ENCODE measurements at places on chromosomes 12 and 14. TPM values are rescaled to one million over a fixed set of nuclear protein-coding genes. Genes with fewer than 3 reads are reported as not detected.
A peak's percentile ranks its signal among the peaks of the same experiment; 100 is the strongest.

DNA sequence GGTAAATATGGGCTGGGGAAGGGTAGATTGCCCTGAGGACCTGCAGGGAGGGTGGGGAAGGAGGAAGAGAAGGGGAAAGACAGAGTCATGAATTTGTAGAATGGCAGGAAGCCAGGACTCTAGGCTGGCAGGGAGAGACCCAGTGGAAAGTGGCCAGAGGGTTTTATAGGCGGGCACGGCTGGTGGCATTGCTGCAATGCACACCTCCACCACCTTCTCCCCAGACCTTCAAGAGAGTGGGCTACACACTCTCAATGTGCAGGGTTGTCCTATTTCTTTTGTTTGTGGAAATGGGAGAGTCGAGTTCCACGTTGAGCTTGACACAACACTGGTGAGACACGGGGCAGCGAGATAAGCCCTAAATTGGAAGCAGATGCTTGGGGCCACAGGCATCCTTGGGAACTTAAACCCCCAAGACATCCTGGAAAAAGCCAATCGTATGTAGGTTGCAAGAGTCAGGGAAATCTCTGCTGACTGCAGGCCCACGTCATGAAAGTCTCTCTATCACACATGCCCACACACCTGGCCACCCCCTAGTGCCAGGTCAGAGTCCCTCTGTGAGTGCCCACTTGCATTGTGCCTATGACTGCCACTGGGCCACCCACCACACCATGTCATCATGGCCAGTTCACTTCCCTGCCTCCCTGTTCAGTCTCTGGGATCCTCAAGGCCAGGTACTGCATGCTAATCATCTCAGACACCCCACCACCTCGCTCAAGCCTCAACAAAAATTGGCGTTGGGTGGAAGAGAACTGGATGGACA, 38.0 kb upstream of the BDKRB2 start:
- no peak for DNase-seq

GRCh38 chr12:92769124-92769901, 66.5 kb downstream of the PLEKHG7 start:
- DNase-seq, result no peak

SLC8B1 gene
- polyA plus RNA-seq, result 12.2 TPM

GRCh38 chr12:89470741-89471509, 53.7 kb downstream of the GALNT4 start:
- no peak for DNase-seq

GRCh38 chr12:11624116-11624515, 25.4 kb upstream of the ETV6 start:
- DNase-seq, result no peak

LHX5 gene
- polyA plus RNA-seq, result not detected

DNA sequence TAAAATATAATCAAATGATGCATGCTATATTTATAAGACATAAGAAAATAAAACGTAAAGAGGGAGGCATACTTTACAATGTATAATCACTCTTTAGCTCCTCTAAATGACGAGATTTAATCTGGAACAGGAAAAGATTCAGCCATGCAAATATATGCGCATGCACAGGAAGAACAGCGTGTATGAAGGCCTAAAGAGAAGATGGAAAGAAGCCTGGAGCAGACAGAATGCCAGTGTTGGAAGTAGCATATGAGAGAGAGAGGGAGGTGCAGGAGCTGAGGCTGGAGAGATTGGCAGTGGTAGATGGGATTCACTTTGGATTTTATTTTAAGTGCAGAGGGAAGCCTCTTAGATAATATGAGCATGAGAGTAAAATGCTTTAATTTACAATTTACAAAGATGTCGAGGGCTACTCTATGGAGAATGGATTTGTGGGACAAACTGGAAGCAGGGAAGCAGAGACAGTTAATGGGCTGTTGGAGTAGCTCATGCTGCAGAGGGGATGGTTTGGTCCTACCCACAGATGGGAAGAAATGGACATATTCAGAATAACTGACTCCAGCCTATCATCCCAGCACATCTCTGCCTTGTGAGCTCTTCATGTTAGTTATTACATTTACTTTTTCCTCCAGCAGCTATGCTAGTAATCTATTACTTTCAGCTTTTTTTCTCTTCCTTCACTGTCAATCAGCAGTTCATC, 411.1 kb downstream of the TMTC2 start:
- DNase-seq, result no peak

- DNase-seq, result no peak
These were observed 23.6 kb downstream of the RHOF start for GRCh38 chr12:121769831-121770301.

DNA sequence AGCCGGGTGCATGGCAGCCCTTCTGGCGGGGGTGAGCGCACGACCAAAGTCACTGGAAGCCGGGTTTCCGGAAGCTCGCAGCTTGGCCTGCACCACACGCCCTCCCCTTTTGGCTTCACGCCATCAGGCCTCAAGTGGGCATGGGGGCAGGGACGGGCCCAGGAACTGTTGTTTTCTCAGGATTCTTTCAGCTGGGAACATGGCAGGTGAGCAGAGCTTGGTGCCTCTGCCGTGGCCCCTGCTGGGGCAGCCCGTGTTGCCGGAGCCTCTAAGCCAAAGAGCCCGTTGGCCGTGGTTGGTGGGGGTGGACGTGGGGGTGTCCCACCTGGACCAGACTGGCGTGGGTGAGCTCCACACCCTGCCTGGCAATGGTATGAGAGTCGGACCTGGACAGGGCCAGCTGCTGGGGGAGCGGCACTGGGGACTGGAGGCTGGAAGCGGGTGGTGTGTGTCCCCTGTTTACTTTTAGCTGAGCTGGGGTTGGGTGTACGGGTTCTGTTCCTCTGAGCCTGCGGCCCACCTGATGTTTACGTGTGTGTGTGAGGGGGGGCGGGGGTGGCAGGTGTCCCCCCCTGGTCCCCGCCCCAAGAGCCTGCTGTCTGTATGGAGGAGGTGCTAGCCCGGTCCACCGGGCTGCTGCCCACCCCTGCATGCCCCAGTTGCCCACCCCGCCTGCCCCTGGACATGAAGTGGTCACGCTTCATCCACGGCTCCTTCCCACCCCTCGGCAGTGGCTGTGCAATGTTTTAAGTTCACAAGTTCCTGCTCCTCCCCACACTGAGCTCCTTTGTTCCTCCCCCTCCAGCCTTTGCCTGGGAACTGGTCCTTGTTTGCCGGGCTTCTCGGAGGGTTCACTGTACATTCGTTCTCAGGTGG, 28.7 kb upstream of the PLD4 start:
- peak; percentile 59 for DNase-seq

DNA sequence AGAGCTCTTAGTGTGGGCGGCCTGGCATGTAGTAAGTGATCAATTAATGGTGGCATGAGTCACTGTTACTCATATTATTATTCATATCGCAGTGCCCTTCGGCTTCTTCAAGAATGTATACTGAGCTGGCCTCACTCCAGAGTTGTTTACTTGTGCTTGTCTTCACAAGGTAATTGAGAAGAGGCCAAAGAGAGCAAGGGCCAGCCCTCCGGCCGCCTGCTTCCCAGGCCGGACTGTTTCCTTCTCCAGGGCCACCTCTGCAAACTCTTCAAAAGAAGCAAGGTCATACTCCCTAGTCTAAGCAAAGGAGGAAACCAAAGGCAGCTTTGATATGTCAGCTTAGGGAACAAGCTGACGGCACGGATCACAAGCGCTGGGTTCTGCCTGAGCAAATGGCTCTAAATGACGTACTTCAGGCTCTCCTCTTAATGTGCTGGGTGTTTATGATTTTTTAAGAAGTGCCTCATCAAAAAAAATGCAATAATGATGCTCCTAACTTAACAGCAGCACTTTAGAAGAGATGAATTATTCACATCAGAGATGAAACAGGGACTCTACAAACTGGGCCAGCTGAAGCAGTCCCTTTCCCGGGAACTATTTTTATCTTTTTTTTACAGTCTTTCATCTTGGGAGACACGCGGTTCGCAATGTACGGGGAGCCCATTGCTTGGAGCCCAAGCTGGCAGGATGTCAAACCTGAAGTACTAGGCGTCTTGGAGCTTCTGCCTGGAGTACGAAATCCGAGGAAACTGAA, 65.6 kb upstream of the DLK1 start:
- peak; percentile 44 for DNase-seq

DNA sequence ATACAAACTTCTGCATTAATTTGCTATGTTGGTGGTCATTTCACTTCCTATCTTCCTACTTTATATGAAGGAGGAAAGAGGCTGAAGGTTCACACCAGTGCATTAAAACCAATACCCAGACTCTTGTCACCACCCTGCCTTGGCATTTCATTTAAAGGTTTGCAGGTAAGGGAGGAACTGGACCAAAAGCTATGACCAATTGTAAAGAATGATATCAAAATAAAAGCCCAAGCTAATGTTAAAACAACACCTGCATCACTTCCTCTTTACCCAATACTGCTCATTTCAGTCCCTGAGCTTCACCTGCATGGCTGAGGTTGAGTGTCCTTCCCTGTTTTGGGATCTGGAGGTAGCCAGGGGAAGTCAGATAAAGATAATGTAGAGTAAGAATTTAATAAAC, 47.2 kb upstream of the TMEM233 start:
- DNase-seq, result no peak

DNA sequence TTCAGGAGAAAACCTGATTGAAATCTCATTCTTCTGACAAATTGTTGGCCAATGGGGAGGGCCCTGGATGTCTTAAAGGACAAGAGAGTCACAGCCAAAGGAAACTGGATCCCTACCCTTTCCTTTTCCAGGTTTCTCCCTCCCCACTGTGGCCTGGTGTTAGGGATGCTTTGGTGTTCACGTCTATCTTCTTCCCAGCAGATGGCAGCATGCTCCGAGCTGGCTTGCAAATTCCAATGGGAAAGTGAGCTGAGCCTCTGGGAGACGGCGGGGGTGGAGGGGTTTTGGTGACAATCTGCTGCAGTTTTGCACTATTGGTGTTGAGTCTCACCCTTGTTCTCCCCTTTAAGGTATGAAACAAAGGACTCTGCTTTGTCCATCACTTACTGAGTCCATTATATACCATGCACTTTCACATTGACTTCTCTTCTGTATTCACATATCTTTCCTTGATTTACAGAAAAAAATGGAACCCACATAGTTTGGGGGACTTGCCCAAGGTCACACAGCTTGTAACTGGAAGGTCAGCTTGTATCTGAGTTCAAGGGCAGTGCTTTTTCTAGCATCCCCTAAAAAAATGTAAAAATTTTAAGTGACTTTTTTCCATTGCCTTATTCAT, 39.3 kb downstream of the CCDC177 start:
- DNase-seq, result peak; percentile 50

DNA sequence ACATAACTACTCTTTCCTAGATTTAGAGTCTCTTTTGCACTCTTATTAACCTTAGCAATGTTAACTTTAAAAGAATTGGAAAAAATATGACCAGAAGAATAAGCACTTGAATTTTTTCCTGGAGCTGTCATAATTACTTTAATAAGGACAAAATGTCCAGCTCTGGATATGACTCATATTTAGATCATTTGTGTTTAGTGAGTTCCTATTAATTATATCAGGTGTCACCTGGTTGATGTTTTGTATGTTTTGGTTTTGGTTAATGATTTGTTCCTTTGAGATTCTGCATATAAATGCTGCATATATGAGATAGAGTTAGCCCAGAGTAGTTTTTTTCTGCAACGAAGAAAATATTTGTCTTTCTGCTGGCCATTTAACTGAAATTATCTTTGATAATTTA, 5.1 kb downstream of the CLECL1 start:
- no peak for DNase-seq

DNA sequence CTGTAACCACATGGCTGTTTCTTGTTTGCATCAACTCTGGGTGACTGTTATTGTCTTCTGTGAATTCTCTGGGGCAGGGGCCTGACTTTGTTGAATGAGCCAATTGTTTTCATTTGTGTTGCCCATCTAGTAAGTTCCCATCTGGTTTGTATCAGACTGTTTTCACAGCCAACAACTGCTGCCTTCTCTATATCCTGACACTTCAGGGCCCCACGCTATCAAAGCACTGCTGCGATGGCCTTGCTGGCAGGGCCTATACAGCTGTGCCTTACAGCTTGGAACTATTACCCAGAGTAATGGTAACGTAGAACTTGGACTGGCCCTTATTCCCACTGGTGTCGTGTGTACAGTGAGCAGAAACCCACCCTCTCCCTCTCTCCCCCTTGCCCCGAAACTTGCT, 104.3 kb upstream of the DACT1 start:
- DNase-seq, result no peak

SYNE3 gene
- 4.8 TPM for polyA plus RNA-seq

HCFC2 gene
- polyA plus RNA-seq, result 26.8 TPM

- DNase-seq, result no peak
These were observed 939 bp downstream of the NPC2 start for GRCh38 chr14:74491956-74492775.

GRCh38 chr12:122856999-122857671, 21.9 kb downstream of the HIP1R start:
- no peak for DNase-seq

SPX gene
- 13.5 TPM for polyA plus RNA-seq

CMKLR1 gene
- 13.1 TPM for polyA plus RNA-seq

STAC3 gene
- 3.2 TPM for polyA plus RNA-seq

ANKS1B gene
- 17.3 TPM for polyA plus RNA-seq

RTRAF gene
- 292 TPM for polyA plus RNA-seq

AQP2 gene
- polyA plus RNA-seq, result 1.0 TPM

DNA sequence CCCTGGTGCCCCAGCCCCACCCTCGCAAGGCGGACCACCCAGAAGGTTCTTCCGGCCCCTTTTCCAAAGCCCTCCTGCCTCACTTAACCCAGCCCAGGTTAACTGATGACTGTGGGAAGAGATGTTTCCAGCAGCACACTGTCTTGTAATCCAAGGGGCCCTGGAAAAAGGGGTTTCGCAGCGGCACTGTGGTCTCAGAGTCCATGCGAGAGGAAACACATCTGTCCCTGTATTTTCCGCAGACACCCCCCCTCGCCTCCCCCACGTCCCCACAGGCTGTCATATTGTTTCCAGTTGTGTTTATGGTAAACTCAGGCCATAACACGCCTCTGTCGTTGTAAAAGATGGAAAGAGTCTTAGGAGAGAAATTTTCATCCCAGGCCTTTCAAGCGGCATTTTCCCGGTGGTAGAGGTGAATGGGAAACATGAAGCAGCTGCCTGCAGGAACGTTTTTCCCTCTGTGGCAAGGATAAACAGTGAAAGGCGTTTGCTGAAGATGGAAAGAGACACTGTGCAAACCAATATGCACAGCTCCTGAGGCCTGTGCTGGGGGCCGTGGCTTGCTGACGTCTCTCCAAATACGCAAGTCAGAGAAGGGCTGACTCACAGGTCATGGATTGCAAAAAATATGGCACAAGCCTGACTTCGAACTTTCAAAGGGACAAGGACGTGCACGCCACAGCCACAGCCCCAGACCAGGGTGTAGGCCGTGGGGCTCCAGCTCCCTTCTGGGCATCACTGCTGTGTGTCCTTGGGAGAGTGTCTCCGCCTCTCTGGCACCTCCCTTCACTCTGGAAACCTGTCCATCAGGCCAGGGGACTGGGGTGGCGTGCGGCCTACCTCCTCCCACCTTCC, 22.5 kb upstream of the FZD10 start:
- peak; percentile 23 for DNase-seq

Measured in left lung (tissue), 14 donors.